ENCODE measurements at places on chromosomes 6 and 20.

GRCh38 chr6:140779341-140779740, 1353.4 kb upstream of the GJE1 start:
- no peak for DNase-seq

- no peak for DNase-seq
Measured at GRCh38 chr6:43772681-43773049, 2.7 kb downstream of the VEGFA start.

GRCh38 chr6:74439123-74439811, 743.3 kb downstream of the CD109 start:
- DNase-seq: no peak

- no peak for DNase-seq
Measured at GRCh38 chr20:46637020-46637419, 14.2 kb downstream of the SLC13A3 start.

DNA sequence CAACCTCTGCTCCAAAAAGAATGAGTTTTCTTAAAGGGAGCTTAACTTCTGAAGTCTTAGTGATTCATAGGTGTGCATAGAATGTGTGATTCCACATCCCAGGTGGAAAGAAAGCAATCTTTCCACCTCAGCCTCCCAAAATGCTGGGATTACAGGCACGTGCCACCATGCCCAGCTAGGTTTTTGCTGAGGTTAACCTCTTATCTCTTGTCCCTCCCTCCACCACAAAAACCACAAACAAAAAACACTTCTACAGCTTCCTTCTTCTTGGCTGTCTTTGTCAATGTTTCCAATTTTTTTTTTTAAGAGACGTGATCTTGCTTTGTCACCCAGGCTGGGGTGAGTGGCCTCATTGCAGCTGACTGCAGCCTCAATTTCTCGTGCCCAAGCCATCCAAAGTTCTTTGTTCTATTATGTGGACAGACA, 8.1 kb upstream of the CSE1L start:
- DNase-seq: no peak
